H1 (cell line): ENCODE measurements at places on chromosomes 2 and 18.

DNA sequence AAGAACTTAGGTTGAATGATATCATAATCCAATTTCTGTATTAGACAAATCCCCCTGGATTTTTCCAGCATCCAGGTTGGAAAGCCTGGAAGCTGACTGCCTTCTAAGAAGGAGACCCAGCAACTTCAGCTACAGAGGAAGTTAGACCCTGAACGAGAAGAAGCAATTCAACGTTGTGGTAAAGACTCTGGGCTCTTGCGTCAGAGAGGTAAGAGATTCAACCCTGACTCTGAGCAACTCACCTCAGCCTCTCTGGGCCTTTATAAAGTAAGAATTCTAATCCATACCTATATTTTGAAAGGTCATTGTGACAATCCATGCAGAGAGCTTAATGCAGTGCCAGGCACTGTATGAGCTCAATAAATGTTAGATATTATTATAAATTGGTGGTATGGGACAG is 9.7 kb downstream of the E2F6 start:
- no peak for DNase-seq

DNA sequence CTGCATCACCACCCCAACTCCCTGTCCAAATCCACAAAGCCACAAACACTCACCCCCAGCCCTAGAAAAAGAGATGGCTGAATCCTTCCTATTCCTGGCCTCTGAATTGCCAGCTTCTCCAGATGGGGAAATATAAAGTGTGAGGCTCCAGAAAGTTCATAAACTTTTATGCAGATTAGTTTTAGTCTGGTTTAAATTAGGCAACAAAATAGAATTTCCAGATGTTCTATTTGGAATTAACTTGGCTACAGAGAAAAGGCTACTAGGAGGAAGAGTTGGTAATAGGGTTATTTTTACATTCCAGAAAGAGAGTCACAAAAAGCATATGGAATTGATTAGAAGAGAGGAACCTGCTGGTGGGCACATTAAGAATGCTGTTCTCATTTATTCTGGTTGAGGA is 56.0 kb downstream of the EN1 start:
- no peak for DNase-seq

DNA sequence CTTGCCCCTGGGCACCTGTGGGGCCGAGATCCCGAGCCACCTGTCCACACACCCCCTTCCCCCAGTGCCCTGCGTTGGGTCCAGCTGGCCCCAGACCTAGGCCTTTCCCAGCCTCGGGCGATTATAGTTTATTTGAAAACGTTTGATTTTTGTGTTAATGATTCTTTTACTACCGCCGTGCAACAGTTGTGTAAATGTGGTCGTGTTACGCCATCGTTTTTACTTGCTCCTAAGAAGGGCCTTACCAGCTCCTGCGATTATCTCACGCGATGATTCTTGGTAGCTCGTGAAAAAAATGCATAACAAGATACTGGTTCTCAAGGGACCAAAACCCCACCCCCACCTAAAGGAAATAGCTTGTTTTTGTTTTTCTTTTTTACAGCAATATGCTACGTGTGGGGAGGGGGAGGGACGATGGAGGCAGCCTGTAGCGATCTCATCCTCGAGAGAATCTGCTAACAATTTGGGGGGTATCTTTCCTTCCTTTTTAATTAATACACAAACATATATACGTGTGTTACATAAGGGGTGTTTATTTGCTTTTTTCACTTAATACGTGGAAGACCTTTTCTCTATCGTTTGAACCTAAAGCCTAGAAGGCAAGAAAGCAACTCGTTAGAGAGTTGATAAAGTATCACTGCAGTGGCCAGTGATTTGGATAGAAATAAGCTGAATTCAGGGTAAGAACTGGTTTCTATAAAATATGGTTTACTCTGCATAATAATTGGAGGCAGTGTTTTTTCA is 1.0 kb downstream of the ZDBF2 start:
- no peak for DNase-seq

DNA sequence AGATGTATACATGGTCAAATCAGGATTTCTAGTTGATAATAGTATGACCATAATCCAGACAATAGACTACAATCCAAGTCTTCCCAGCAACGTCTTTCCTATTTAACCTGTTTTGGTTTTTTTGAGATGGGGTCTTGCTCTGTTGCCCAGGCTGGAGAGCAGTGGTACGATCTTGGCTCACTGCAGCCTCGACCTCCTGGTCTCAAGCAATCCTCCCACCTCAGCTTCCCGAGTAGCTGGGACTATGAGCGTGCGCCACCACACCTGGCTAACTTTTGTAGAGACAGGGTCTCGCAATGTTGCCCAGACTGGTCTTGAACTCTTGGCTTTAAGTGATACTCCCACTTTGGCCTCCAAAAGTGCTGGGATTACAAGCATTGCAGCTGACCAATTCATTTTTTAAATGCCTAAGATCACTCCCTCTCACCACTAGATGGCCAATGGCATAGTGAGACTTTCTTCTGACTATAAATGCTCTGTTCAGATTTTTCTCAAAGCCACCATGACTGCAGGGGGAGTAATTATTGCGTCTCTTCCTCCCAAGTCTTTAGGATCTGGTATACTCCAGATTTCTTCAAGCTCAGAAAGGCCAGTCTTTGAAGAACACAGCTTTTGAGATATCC is 47.6 kb downstream of the HNRNPLL start:
- no peak for DNase-seq

DNA sequence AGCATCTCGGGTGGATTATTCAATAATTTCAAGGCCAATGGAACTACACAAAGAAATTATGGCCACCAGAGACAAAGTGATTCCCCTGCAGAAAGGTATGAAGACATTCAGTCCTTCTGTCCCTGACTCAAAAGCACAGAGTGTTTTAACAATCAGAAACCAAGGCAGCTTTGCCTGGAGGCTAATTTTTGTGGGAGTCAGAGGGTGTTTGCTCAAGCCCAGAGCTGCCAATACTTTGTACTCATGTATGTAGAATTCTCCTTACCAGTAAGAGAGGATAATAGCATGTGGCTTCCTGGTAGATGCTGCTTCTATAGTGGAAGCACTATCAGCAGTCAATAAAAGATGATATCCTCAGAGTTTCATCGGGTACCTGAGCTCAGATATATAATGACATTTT is 178.4 kb downstream of the KCNE4 start:
- DNase-seq, result no peak

- no peak for DNase-seq
These were observed 9.5 kb downstream of the DGKD start for GRCh38 chr2:233363744-233364235.

- no peak for DNase-seq
These were observed 26.9 kb upstream of the SLC35F6 start for GRCh38 chr2:26737221-26737620.

DNA sequence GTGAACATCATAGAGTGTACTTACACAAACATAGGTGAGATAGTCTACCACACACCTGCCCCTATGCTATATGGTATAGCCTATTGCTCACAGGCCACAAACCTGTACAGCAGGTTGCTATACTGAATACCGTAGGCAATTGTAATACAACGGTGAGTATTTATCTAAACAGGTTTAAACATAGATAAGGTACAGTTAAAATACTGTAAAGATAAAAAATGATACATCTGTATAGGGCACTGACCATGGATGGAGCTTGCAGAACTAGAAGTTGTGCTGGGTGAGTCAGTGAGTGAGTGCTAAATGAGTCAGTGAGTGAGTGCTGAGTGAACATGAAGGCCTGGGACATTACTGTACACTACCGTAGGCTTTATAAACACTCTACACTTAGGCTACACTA is 267.0 kb upstream of the HS6ST1 start:
- no peak for DNase-seq

DNA sequence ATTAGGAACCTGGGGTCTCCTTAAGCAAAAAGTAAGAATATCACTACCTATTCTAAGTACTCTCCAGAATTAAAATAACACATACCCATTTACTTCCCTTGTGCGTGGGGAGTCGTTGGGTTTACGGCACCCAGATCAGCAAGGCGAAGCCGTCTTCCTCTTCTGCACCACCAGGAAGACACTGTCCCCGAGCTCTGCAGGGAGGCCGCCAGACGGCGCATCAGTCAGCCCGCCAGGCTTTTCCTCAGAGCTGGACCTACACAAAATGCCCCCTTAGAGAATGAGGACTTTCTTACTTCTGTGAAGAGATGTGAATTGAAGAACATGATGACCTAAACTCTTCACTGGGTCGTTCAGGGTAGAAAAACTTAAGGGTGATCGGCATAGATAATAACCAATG is 526.5 kb downstream of the GALR1 start:
- no peak for DNase-seq

GRCh38 chr2:193103064-193103463 is 908.3 kb upstream of the TMEFF2 start:
- DNase-seq, result no peak

DNA sequence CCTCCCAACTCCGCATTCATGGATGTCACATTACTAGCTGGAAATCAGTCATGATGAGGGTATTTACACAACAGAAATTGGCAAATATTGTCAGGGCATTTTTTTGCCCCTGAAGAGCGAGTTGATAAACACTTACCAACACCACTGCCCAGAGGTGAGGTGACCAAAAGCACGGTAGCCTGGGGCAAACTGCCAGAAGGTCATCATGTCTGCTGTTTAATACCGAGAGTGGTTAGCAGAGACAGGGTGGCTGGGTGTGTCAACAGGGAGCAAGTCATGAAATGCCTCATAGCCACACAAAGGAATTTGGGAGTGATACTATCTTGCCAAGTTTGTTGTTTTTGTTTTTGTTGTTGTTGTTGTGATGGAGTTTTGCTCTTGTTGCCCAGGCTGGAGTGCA is 37.0 kb upstream of the EPC2 start:
- DNase-seq, result no peak
